Activated T-helper 1 cell treated with anti-CD3 and anti-CD28 coated beads, Interleukin-12 subunit alpha, Interleukin-12 subunit beta, Interleukin-2, Interleukin-4 antibody, amounts not matched to agents 30 ng/mL and 10 ng/mL and 1 ng/mL, durations not matched to agents 14 hours and 24 hours and 36 hours (primary cell): ENCODE measurements at places on chromosomes 11 and 22. TPM values are rescaled to one million over a fixed set of nuclear protein-coding genes. Genes with fewer than 3 reads are reported as not detected.
A peak's percentile ranks its signal among the peaks of the same experiment; 100 is the strongest.

- no peak for DNase-seq
Measured at GRCh38 chr11:124919898-124920297, 848 bp downstream of the HEPN1 start.

GRCh38 chr11:41189701-41190436 is 269.6 kb downstream of the LRRC4C start:
- DNase-seq = no peak

GRCh38 chr22:41842996-41843970 is 10.4 kb downstream of the SREBF2 start:
- DNase-seq = no peak

PARVG gene
- 50.6 and 52.8 TPM in 2 replicates for total RNA-seq

- no peak for DNase-seq
Measured at GRCh38 chr11:117632306-117632705, 164.7 kb downstream of the DSCAML1 start.

- DNase-seq = no peak
Measured at GRCh38 chr22:49967706-49968208, 7.2 kb downstream of the PIM3 start.

GRIK4 gene
- 0.16 TPM in 1 of 2 replicates, not detected in the other for total RNA-seq

SGSM1 gene
- total RNA-seq = 0.13 and 0.64 TPM in 2 replicates

DNA sequence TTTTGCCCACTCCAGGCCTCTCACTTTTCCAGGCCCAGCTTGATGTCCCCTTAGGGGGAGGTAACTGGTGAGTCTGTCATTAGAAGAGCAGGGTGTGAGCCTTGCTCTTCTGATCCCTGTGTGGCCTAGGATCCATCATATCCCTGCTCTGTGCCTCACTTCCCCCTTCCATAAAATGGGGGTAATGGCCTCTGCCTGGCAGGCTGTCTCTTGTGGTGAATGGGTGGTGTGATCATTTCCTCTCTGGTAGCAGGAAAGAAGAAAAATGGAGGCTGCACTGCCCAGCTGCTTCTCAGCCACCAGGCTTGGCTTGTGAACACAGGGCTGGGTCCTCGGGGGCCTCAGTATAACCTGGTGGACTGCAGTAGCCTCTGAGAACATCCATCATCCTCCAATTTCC is 5.6 kb downstream of the ARHGEF17 start:
- no peak for DNase-seq

OR5T1 gene
- not detected in 2 replicates for total RNA-seq

DNA sequence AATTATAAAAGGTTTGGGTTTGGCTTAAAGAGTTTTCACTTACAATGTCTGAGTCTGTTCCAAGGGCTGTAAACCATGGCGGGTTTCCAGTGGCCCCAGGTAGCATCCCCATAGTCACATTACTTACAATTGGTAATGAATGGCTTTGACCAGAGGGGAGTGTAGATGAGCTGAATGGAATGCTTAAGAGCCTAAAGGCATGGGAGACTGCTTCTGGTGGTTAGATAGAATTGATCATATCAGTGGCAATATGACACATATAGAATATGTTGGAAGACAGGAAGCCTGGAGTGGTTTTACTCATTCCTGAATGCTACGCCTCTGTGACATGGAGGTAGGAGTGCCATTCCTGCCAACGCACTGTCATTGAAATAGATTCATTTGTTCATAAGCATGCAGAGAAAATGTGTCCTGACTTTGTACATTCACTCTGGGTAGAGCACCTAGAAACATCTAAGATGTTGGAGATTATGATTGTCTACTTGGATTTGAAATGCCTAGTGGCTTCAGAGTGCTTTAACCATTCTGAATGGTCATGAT is 183.3 kb downstream of the BLID start:
- no peak for DNase-seq

WNT7B gene
- total RNA-seq = not detected in 2 replicates

DNA sequence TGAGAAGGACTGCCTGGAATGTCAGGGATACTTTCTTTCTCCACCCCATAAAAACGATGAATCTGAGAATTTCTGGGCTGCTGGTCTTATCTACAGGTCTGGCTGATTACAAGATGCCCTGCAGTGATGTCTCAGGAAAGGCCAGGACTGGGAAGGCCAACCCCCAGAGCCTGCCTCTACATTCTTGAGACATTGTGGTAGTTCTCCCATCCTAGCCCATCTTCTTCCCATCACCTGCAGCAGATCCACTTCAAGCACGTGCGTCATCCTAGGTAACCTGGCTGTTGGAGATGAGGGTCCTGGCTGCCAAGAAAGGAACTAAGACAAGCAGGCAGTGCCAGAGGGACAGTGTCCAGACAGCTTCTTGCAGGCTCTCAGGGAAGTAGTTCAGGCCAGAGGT is 44.1 kb upstream of the E2F8 start:
- DNase-seq = no peak

OR51B5 gene
- total RNA-seq = not detected in 2 replicates

DNA sequence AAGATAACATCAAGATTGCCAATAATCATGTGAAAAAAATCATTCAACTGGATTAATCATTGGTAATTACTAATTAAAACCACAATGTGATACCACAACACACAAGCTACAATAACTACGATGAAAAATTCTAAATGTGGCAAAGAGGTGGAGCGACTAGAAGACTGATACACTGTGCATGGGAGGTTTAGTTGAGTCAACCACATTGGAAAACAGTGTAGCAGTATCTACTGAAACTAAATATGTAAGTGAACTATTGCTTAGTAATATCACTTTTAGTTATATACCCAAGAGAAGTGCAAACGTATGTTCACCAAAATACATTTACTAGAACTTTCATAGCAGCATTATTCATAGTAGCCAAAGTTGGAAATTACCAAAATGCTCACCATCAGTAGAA is 359.9 kb downstream of the ETS1 start:
- DNase-seq = no peak

GRCh38 chr11:86591631-86592030 is 80.8 kb downstream of the ME3 start:
- DNase-seq = no peak

DNA sequence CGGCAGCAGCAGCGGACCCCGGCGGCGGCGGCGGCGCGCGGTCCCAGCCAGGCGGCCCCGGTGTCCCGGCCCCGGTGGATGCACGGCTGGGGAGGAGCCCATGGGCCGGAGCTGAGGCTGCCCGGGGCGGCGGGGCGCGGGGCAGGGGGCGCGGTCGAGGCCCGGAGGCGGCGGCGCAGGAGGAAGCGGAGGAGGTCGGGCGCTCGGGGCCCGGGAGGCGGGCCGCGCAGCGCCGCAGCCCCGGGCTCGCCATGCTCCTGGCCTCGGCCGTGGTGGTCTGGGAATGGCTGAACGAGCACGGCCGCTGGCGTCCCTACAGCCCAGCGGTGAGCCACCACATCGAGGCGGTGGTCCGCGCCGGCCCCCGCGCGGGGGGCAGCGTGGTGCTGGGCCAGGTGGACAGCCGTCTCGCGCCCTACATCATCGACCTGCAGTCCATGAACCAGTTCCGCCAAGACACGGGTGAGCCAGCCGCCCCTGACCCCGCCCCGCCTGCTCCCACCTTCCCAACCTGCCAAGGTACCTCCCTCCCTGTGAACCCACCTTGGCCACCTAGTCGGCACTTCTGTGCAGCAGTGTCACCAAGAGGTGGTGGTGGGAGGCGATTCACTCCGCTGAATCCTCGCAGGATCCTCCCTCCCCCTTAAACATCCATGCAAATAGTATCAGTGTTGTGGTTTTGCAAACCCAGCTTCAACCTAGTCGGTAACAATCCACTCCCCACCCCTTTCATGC is 580 bp downstream of the DTX4 start:
- DNase-seq = peak; percentile 12

DNA sequence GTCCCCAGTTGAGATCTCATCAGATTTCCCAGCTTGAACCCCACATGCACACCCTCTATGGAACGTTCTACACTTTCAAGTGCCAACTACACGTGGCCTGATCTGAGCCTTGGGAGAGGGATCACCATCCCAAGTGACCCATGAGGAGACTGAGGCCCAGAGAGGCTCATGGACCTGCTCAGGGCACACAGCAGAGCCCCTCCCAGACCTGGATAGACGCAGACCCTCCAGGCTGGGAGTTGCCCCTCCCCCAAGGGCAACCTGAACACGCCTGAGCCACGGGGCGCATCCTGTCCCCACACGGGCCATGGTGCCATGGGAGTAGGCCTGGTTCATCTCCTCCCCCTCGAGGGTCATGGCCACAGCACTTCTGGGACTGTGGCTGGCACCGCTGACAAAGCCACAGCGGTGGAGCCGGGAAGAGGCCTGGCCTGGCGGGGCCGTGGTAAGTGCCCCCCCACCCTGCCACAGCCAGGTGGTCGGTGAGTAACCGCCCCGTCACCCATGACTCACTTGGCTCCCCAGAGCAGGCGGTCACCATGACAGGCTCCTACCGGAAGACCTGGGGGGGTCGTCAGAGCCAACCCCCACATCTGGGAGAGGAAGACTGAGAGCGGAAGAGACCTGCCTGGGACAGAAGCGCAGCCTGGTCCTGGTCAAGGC is 8.1 kb downstream of the WNT7B start:
- no peak for DNase-seq

- no peak for DNase-seq
Measured at GRCh38 chr11:27646051-27646818, 54.0 kb downstream of the BDNF start.

GRCh38 chr11:111463276-111463675 is 48.9 kb downstream of the BTG4 start:
- no peak for DNase-seq

DNA sequence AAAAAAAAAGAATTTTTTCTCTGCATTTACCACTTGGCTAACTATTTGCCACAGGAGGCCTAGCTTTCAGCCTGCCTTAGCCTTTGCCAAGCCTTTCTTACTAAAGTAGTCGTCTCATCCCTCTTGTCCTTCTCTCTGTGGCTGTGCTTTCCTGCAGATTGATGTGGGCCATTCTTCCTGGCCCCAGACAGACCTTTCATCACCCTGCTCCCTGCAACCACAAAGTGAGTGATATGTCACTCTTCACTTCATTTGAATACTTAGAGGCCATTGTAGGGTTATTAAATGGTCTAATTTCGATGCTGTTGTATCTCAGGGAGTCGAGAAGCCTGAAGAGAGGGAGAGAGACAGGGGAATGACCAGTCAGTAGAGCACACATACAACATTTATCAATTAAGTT is 37.6 kb downstream of the ART5 start:
- DNase-seq = no peak

MFRP gene
- not detected in 2 replicates for total RNA-seq

- DNase-seq = no peak
Measured at GRCh38 chr11:128501632-128502549, 85.5 kb downstream of the ETS1 start.

DNA sequence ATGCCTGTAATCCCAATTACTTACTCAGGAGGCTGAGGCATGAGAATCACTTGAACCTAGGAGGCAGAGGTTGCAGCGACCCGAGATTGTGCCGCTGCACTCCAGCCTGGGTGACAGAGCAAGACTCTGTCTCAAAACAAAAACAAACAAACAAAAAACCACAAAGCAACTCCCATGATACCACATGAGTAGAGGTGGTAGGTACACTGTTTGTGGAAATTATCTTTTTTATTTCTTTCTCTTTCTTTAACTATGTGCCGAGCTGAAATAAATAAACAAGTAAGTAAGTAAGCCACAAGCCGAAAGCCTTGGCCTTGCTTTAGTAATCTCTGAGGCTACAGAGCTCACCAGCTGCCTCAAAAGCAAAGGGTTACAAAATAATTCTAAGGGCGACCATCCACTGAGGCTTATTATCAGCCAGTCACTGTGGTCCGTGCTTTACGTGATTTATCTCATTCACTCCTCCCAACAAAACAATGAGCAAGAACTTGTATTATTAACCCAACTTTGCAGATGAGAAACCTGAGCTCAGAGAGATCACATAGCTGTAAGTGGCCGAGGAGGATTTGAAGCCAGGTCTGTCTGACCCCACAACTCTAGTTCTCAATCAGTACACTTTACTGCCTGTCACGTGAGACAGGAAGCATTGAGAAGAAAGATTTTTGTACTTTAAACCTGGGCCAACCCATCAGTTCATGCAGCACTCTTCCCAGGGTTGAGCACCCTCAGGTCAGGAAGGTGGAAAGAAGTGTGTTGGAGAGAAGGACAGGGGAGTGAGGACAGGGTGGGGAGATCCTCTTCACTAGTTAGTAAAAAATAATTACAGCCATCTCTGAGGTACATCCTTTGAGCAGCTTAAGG is 69.8 kb upstream of the MTMR2 start:
- no peak for DNase-seq

GRCh38 chr11:35111161-35112055 is 27.6 kb upstream of the CD44 start:
- no peak for DNase-seq

GRCh38 chr22:39716534-39716933 is 146.0 kb downstream of the CACNA1I start:
- DNase-seq = no peak

CSF2RB gene
- total RNA-seq = 11.7 and 11.8 TPM in 2 replicates

CLMP gene
- not detected in 2 replicates for total RNA-seq

DNA sequence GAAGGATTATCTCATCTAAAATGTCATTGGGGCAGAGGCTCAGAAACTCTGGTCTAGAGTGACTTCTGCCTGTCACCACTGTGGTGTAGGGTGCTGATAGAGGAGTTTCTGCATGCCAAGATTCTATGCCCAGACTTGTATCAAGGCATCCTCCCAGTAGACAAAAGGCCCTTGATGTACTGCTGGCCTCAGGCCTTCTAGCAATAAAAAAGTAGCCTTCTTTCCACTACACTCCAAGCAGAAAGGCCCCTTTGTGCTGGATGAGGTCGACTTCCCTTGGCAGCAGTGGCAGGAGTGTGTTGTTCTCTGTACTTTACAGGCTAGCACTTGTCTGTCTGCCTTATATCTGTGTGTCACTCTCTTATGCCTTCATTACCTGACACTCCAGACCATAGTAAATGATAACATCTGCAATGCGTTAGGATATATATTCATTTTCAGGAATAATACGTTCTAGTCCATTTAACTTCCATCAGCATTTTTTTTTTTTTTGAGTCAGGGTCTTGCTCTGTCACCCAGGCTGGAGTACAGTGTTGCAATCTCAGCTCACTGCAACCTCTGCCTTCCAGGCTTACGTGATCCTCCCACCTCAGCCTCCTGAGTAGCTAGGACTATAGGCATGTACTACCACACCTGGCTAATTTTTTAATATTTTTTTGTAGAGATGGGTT is 49.5 kb upstream of the RRM1 start:
- DNase-seq = no peak

DYNC2H1 gene
- total RNA-seq = 0.91 and 1.1 TPM in 2 replicates

DNA sequence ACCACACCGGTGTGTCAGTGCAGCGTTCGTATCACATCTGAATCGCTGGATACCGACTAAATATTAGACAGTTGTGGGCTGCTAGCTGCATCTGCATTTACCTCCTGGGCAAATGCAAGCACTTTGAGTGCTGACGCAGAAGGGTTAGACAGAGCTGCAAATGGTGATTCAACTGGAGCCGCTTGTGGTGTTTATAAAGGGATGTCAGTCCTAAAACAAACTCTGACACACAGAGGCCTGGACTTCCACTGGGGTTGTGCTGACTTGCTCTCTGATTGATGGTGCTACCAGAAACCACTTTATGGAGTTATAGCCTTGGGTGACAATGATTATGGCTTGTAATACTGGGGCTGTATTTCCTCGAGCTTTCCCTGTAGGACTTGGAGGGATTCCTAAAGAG is 374.4 kb downstream of the NTM start:
- DNase-seq = no peak
